ENCODE measurements at places on chromosomes 13 and 19. TPM values are rescaled to one million over a fixed set of nuclear protein-coding genes. Genes with fewer than 3 reads are reported as not detected.

DNA sequence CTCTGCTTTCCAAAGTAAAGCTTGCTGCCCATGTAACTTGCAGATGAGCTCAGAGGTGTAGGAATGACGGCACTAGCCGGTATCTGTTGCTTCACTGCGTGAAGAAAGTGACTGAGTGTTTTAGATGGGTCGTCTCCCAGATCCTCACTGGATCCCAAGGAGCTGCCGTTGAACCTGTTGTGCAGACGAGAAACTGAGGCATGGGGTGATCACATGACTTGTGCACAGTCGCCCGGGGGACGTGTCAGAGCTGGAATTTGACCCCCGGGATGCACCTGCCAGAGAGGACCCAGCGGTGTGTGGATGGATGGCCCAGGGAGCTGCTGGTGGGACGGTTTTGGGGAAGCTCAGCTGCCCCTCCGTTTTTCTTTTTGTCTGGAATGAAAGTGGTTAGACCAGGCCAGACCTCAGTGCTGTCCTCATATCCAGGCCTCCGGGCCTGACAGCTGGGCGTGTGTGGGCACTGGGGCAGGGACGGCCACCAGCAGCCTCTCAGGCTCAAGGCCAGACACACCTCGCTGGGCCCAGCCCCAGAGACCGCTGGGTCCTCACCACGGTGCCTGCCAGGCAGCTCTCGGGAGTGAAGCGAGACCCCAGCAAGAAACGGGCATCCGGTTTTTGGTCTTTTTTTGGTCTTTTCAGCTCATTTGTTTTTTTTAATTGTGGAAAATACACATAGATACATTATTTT is 12.5 kb downstream of the ARID3A start:
- DNase-seq: no peak

- no peak for DNase-seq
Measured at GRCh38 chr13:20232556-20233277, 598 bp upstream of the GJB6 start.

DNA sequence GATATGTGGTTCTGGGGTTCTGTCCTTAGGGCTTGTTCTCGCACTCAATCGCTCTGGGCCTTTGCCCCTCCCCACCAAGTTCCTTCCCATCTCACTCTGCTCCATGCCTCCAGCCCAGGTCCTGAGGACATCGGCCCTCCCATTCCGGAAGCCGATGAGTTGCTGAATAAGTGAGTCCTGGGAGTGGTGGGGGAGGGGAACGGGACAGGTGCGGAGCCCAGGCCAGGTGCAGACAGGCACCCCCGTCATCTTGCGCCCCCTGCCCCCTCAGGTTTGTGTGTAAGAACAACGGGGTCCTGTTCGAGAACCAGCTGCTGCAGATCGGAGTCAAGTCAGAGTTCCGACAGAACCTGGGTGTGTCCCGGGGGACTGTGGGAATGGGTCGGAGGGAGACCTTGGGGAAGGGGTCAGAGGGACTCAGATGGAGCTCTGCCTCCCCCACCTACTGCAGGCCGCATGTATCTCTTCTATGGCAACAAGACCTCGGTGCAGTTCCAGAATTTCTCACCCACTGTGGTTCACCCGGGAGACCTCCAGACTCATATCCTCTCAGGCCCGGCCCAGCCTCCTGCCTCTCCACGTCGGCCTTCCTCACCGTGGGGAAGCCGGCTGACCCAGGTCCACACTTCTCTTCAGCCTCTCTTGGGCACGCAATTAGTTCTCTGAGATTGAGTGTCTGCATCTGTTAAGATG is 10.1 kb downstream of the FUZ start:
- no peak for DNase-seq

GRCh38 chr13:77425705-77426104 is 98.8 kb upstream of the MYCBP2 start:
- no peak for DNase-seq

- DNase-seq: no peak
Measured at GRCh38 chr19:18756896-18757295, 34.2 kb downstream of the COMP start.

ZNF880 gene
- polyA plus RNA-seq: 4.6 TPM

GRCh38 chr19:8046569-8047165 is 5.9 kb upstream of the CCL25 start:
- DNase-seq: no peak

SMIM44 gene
- polyA plus RNA-seq: not detected

GRCh38 chr13:66113882-66114526 is 1116.1 kb downstream of the PCDH9 start:
- DNase-seq: no peak

DNA sequence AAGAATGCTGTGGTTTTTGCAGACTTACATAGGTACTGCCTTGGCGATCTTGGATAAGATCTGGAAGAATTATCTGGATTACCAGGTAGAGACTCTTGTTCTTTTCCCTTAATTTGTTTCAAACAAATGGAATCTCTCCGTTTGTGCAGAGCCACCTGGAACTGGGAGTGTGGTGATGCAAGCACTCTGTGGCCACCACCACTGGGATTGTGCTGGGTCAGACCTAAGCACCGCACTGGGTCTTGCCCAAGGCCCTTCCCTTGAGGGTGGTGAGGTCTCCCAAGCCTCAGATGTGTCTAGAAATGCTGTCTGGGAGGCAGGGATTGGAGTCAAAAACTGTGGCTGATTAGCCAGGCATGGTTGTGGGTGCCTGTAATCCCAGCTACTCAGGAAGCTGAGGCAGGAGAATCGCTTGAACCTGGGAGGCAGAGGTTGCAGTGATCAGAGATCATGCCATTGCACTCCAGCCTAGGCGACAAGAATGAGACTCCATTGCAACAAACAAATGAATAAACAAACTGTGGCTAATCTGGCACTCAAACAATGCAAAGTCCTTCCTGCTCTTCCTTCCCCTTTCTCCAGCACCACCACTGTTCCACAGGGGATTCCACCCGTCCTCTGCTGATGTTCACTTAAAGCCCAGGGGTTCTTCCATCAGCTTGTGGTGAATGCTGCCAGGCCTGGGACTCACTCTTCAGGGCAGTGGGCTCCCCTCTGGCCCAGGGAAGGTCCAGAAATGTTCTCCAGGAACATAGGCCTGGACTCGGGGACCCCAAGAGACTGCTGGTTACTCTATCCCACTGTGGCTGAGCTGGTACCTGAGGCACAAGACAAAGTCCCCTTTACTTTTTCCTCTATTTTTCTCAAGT is 10.8 kb upstream of the CEACAM1 start:
- no peak for DNase-seq
